ENCODE measurements at places on chromosomes 12 and 14.
A peak's percentile ranks its signal among the peaks of the same experiment; 100 is the strongest.

- DNase-seq = no peak
These were observed 44.4 kb downstream of the PRKCH start for GRCh38 chr14:61365667-61366212.

- DNase-seq = no peak
These were observed 20.3 kb downstream of the LRRC74A start for GRCh38 chr14:76846331-76847047.

DNA sequence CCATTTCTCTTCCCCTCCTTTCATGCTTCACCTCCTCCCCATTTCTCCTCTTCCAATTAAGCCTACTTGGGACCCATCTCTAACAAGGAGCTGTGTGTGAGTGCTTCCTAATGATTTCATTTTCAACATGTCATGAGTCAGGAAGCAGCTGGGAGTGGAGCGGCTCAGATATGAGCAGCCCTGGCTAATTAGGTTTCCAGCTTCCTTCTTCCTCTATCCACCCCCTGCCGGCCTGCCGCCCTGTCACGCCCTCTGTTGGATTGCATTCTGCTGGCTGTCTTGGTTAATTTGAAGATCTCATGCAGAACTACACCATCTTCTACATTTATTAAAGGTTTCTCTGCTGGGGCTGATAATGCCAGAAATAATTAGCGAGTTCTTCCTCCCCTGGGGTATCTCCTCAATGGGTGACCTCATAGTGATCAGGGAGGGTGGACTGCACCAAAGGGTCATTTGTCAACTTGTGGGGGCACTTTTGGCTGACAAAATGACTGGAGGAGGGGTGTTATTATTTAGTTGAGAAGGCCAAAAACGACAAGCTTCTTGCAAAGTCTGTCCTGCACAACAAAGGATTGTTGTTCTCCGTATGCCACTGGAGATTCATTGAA lies 300.9 kb upstream of the SRRM4 start:
- no peak for DNase-seq

GRCh38 chr12:83016991-83017390 lies 330.3 kb downstream of the TMTC2 start:
- DNase-seq = no peak

- DNase-seq = no peak
These were observed 32.9 kb downstream of the RERGL start for GRCh38 chr12:18057051-18057450.

DNA sequence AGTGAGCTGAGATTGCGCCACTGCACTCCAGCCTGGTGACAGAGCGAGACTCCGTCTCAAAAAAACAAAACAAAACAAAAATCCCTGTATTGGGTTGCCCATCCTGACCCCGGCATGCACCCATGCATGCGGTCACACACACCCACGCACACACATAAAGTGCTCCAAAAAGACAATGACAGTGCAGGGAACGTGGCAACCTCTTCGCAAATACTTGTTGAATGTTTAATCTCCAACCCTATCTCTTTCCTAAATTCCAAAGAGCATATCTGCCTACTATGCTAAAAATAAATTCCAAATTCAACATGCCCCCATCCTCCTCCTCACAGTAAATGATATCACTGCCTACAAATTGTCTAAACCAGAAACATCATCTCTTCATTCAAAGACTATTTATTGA lies 13.5 kb downstream of the SLC7A7 start:
- no peak for DNase-seq

GRCh38 chr12:109296431-109296830 lies 12.7 kb downstream of the FOXN4 start:
- DNase-seq = no peak

GRCh38 chr12:125324861-125325490 lies 259.7 kb downstream of the AACS start:
- no peak for DNase-seq

GRCh38 chr14:60926002-60926401 lies 54.9 kb downstream of the TRMT5 start:
- no peak for DNase-seq

DNA sequence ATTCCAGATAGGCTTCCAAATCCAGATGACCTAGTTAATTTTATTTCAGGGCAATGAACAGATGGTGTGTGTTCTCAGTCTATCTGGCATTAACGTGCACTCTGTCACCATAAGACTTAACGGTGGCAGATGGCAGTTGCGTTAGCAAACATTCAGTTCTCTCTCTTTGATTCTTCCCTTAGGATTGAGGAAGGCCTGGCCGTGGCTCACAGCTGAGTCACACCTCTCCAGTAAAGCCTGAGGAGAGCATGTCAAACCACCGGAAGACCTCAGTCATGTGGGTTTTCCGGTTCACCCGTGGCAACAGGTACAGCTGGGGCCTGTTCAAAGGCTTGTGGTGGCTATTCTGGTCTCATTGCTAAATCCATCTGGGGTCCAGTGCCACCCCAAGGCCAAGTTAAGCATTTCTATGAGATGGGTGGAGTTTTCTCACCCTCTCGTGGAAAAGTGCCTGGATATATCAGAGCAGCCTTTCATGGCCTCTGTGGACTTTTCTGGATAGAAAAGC lies 545.1 kb upstream of the ATP2B1 start:
- peak; percentile 97 for DNase-seq

DNA sequence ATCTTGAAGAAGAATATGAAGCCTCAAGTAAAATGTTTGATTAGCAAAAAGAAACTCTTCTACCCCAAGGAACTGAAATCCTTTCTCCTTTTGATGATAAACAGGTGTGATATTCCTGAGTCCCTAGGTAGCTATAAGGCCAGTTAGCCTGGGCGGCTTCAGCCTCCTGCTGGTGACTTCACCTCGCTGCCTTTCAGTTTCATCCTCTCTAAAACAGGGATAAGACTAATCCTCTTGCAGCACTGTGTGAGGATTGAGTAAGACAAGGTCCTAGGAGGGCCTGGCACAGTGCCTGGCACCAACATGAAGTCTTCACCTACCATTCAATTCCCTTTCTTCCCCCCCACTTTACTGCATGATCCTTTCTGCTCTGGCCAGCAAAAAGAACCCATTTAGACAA lies 42.1 kb downstream of the CIT start:
- no peak for DNase-seq

DNA sequence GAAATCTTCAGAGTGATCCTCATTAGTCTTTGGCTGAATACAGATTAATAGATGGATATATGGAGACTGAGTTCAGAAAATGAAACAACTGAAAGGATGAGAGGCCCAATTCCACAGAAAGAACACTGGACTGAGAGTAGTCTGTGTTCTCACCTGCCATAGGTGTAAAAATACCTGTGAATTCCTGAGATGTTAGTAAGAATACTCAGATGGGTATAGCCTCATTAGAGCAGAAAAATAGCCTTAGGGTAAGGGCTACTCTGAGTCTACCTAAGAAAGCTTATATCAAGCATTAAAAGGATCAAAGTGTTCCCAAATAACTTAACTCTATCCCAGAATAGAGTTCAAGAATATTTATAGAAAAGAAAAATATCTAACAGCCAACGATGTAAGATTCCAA lies 1510.3 kb upstream of the SEL1L start:
- DNase-seq = no peak

DNA sequence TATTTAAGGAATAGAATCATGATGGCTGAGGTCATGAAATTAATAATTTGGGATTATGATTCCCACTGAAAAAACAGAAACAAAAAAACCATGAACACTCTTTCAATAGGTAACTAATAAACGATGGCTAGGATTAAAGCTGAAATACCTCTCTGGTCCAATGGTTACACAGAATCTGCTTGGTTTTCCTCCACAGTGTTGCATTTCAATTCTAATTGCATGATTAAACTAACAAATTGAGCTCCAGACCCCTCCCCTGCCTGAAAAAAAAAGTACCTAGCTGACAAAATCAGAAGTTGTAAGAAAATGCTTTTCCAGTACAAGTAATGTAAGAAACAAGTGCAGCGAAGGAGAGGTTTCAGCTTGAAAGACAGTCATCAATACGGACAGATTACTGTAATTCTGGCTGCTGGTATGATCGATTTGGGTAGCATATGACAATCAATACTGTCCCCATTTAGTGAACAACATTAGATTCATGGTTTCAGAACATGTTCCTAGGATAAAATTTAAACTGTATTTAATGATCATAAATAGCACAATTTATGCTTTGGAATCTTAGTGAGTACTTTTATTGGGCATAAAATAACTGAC lies 32.0 kb downstream of the INSM2 start:
- DNase-seq = no peak

GRCh38 chr14:36662258-36662542 lies 540 bp downstream of the PAX9 start:
- no peak for DNase-seq

DNA sequence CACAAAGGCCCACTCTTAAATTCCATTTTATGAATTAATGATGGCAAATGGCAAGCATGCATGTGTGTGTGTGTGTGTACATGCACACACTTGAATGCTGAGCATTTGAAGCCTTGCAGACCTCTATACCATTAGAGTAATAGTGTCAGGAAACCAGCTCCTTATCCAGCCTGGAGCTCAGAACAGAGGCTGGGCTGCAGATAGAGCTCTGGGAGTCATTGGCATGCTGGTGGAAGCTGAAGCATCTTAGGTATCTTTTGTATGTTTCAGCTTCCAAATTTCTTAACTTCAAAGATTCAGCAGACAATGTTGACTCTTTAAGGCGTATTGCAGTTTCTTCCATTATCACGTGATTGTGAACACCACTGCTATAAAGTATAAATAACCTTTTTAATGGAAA lies 192.9 kb upstream of the ARHGAP5 start:
- DNase-seq = no peak

- DNase-seq = no peak
These were observed 52.9 kb downstream of the GXYLT1 start for GRCh38 chr12:42091769-42092168.

- no peak for DNase-seq
These were observed 7.1 kb upstream of the SMUG1 start for GRCh38 chr12:54195737-54196347.

DNA sequence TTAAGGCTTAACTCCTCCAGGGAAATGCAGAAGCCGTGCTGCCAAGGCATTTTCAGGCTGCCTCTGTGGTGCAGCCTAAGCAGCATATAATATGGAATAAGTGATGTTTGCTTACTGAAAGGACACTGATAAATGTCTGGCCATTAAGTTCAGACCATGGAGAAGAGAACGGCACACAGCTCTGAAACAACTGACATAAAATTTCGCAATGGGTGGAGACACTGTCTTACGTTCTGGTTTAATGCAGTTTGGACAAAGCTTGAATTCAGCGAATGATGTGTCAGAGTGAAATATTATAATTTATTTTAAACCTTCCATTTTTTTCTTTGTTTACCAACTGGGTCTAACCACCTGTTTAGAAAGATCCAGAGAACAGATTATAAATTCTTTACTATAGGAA lies 27.2 kb upstream of the NRXN3 start:
- DNase-seq = no peak

DNA sequence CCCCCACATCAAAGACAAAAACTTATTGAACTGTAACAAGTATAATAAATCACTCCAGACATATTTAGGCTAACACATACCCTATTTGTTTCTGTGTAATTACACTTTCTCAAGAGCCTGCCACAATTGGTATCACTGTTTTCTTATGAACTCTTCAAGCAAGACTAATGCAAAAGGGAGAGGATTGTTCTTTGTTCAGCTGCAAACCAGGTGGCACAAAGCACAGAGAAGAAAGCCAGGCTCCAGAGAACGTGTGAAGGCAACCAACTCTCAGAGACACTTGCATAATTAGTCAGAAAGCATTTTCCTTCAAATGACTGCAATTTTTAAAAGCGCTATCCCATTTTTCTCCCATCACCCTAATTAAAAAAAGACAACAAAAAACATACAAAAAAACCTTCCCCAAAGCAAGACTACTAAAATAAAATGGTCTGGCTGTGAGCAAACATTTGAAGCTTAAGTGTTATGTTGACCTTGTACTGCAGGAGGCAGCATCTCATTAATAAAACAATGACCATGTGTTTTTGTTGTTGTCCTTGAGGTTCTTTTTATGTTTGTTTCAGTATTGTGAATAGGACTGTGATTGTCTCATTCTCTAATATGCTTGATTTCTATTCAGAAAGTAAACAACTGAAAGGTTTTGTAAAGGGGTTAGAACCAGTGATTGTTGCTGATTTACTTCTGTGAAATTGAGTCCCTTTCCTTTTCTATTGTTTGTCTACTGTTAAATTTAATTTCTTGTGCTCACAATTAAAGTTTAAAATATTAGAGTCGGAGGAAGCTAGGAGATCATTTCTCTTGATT lies 452.7 kb upstream of the PDE3A start:
- DNase-seq = peak; percentile 51

DNA sequence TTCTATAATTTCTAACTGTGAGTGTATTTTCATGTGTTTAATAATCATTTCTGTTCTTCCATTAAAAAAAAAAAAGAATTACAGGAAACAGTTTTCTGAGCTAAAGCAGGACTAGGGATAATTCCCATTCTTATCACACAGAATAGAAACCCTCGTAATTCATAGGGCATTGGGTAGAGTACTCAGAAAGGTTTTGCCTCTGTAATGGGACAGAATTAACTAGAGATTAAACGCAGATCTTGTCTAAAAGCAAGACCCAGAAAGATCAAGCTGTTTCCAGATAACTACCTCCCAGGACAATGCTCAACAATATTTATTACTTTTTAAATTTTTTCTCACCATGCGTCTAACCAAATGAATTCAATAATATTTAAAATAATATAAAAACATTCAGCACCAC lies 10.2 kb downstream of the GSKIP start:
- DNase-seq = no peak

- DNase-seq = no peak
These were observed 311.9 kb upstream of the TBX3 start for GRCh38 chr12:114995891-114996290.
